ENCODE measurements at places on chromosomes 2 and 18.
A peak's percentile ranks its signal among the peaks of the same experiment; 100 is the strongest.

DNA sequence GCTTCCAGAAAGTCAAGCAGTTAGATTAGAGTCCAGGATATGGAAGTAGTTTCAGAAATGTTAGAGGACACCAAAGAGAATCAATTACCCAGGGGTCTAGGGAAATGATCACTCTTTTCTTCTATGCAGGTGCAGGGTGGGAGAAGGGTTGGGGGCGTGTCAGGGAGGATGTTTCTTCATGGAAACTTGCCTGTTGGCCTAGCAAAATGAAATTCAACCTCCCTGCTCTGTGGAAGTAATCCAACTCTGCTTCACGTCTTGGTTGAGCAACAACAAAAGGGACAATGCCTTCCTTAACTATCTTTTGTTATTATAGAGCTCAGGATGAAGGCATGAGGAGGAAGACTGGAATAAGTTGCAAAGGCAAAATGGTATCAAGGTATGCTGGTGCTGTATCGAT is 210.8 kb upstream of the ETAA1 start:
- no peak for DNase-seq

GRCh38 chr2:66306483-66306882 is 128.4 kb upstream of the MEIS1 start:
- DNase-seq, result no peak

- no peak for DNase-seq
Measured at GRCh38 chr18:23519734-23520133, 16.4 kb downstream of the RMC1 start.

DNA sequence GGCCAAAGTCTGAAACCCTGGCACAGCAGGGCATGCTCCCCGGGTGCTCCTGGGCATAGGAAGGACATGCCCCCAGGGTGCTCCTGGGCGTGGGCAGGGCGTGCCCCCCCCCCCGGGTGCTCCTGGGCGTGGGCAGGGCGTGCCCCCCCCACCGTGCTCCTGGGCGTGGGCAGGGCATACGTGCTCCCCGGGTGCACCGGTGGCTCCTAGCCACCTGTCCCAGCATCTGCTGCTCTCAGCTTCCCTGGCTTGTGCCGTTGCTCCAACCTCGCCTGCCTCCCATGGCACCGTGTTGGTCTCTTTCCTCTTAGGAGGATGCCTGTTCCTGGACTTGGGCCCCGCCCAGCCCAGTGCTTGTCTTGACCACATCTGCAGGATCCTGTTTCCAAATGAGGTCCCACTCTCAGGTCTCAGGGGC is 95.6 kb upstream of the CTDP1 start:
- DNase-seq, result peak; percentile 14

Data from activated naive CD4-positive, alpha-beta T cell treated with anti-CD3 and anti-CD28 coated beads, Interleukin-2, amount 10 ng/mL, durations not matched to agents 7 days and 5 days (primary cell).